ENCODE measurements at places on chromosomes 3 and 15.

GRCh38 chr3:38003371-38003816, 12.8 kb downstream of the VILL start:
- H3K36me3 ChIP-seq = peaks cover 27% of the 10 kb centered on the region
- DNase-seq = peak; percentile 35
- H3K27ac ChIP-seq = no peak overlapping the region

- H3K27ac ChIP-seq = no peak overlapping the region
- no peaks in the 10 kb centered on the region for H3K36me3 ChIP-seq
- H3K4me1 ChIP-seq = no peaks in the 10 kb centered on the region
- no peak overlapping the region for H3K4me3 ChIP-seq
- no peak for DNase-seq
Observed at GRCh38 chr3:100982710-100983109, 10.5 kb downstream of the ABI3BP start.

- H3K4me1 ChIP-seq = no peaks in the 10 kb centered on the region
- H3K4me3 ChIP-seq = no peak overlapping the region
- H3K36me3 ChIP-seq = no peaks in the 10 kb centered on the region
- no peak overlapping the region for H3K27ac ChIP-seq
- DNase-seq = no peak
- no peaks in the 10 kb centered on the region for H3K27me3 ChIP-seq
Observed at GRCh38 chr15:31857194-31857593, 173.1 kb upstream of the CHRNA7 start.

DNA sequence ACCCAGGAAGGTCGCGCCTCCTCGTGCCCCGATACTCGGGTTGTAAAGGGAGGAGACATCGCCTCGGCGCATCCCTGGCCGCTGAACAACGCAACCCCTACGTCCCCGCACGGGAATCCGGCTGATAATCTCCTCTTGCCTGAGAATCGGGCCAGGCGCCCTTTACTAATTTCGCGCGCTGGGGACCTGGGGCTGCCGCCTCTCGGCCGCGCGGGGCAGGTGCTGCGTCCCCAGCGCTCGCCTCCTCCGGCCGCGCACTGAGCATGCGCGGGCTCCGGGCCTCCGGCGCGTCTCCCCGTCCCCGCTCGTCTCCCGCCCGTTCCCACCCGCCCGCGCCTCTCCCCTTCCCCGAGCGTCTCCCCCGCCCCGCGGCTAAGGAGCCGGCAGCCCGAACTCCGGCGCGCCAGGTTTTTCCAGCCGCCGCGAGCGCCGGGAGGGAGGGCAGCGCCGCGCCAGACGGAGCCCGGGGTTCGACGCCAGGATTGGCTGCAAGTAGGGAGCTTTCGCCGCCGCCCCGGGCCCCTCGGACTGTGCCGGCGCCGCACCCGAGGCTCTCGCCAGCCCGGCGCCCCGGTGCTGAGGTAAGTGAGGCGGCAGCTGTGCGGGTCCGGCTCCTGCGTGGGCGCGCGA, at the start of gene CNTN4:
TSS of gene CNTN4 (plus strand) at position 469 of the 630 bp plus-strand sequence.
- H3K36me3 ChIP-seq = no peaks in the 10 kb centered on the region
- no peaks in the 10 kb centered on the region for H3K4me1 ChIP-seq
- no peak within 1 kb of the TSS for H3K27ac ChIP-seq
- no peak within 1 kb of the TSS for H3K4me3 ChIP-seq
- DNase-seq = no peak

DNA sequence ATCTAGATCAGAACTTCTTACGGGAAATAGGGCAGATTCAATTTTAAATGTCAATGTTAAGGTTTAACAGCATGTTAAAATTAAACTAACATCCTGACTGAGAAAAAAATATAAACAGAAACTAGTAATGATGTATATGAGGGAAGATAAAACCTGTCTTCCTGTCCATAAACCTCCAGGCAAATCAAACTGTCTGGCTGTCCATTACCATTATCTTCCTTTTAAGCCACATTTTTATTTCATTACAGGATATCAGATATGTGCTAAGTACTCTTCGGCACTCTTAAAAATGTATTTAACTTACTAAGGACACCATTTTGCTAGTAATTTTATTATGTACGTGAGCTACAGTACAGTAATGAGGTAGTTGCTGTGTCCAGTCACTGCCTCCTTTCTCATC, 1461.7 kb upstream of the ALCAM start:
- no peaks in the 10 kb centered on the region for H3K36me3 ChIP-seq
- H3K4me1 ChIP-seq = no peaks in the 10 kb centered on the region
- no peak overlapping the region for H3K4me3 ChIP-seq
- H3K27ac ChIP-seq = no peak overlapping the region
- no peak for DNase-seq
- no peaks in the 10 kb centered on the region for H3K27me3 ChIP-seq

- H3K4me1 ChIP-seq = no peaks in the 10 kb centered on the region
- H3K27me3 ChIP-seq = no peaks in the 10 kb centered on the region
- no peak for DNase-seq
- H3K36me3 ChIP-seq = no peaks in the 10 kb centered on the region
- no peak overlapping the region for H3K27ac ChIP-seq
- no peak overlapping the region for H3K4me3 ChIP-seq
Observed at GRCh38 chr3:140344601-140345205, 333.2 kb upstream of the TRIM42 start.

- no peak overlapping the region for H3K4me3 ChIP-seq
- no peak for DNase-seq
- no peak overlapping the region for H3K27ac ChIP-seq
- peaks cover 3% of the 10 kb centered on the region for H3K4me1 ChIP-seq
- peaks cover 2% of the 10 kb centered on the region for H3K27me3 ChIP-seq
Observed at GRCh38 chr3:149571381-149571780, 86.4 kb downstream of the WWTR1 start.

DNA sequence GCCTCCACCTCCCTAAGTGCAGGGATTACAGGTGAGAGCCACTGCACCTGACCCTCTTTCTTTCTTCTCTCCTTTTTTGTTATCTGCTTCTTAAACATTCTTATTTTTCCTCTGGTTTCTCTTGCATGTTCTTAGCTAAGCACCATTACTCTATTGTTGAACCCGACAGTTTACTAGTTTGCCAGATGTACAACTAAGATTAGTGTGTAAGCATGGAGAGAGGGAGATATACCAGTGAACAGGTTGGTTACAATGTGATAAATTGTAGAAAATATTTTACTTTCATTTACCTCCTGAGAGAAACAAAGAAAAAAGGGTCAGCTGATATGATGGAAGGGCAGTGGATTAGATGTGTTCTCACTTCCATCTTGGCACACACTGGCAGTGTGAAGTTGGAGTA, 4.9 kb downstream of the HAUS2 start:
- H3K27ac ChIP-seq = no peak overlapping the region
- no peaks in the 10 kb centered on the region for H3K27me3 ChIP-seq
- peaks cover 20% of the 10 kb centered on the region for H3K4me1 ChIP-seq
- H3K36me3 ChIP-seq = peaks cover under 1% of the 10 kb centered on the region
- no peak for DNase-seq
- H3K4me3 ChIP-seq = no peak overlapping the region

- H3K36me3 ChIP-seq = peaks cover 4% of the 10 kb centered on the region
- DNase-seq = no peak
- H3K4me1 ChIP-seq = peaks cover 25% of the 10 kb centered on the region
Observed at GRCh38 chr3:71380096-71380495, 203.4 kb downstream of the FOXP1 start.

- H3K27ac ChIP-seq = peak overlapping the region; percentile 50
- peak overlapping the region; percentile 54 for H3K4me3 ChIP-seq
- peaks cover 28% of the 10 kb centered on the region for H3K4me1 ChIP-seq
- peaks cover 2% of the 10 kb centered on the region for H3K36me3 ChIP-seq
Observed at GRCh38 chr3:32245200-32245599, 6.7 kb downstream of the CMTM8 start.

- no peak overlapping the region for H3K27ac ChIP-seq
- no peak for DNase-seq
- no peaks in the 10 kb centered on the region for H3K4me1 ChIP-seq
- H3K36me3 ChIP-seq = no peaks in the 10 kb centered on the region
- no peaks in the 10 kb centered on the region for H3K27me3 ChIP-seq
Observed at GRCh38 chr3:7546253-7546652, 685.3 kb downstream of the GRM7 start.

- H3K4me3 ChIP-seq = no peak overlapping the region
- no peak overlapping the region for H3K27ac ChIP-seq
- no peaks in the 10 kb centered on the region for H3K4me1 ChIP-seq
Observed at GRCh38 chr3:54134713-54135112, 12.4 kb downstream of the CACNA2D3 start.

DNA sequence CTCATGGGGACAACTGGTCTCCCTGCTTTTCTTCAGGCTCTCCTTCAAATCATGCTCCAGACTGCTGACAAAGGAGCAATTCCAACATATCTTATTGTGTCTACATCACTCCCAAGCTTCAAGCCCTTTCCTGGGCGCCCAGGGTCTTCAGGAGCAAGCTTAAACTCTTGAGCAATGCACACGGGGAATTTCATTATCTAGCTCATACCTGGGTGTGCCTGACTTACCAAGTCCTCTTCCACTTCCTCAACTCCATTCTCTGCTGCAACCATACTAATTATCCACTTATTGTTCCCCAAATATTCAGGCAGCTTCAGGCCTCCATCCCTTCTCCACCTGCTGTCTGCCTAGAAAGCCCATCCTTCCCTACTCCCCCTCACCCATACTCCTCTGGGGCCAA, 50.6 kb downstream of the B3GNT5 start:
- no peaks in the 10 kb centered on the region for H3K4me1 ChIP-seq
- no peak overlapping the region for H3K4me3 ChIP-seq
- peaks cover 18% of the 10 kb centered on the region for H3K36me3 ChIP-seq
- no peaks in the 10 kb centered on the region for H3K27me3 ChIP-seq
- H3K27ac ChIP-seq = no peak overlapping the region

GRCh38 chr3:13579063-13579462, 30.1 kb downstream of the FBLN2 start:
- DNase-seq = no peak
- H3K4me3 ChIP-seq = no peak overlapping the region
- no peak overlapping the region for H3K27ac ChIP-seq
- no peaks in the 10 kb centered on the region for H3K36me3 ChIP-seq
- H3K27me3 ChIP-seq = no peaks in the 10 kb centered on the region

DNA sequence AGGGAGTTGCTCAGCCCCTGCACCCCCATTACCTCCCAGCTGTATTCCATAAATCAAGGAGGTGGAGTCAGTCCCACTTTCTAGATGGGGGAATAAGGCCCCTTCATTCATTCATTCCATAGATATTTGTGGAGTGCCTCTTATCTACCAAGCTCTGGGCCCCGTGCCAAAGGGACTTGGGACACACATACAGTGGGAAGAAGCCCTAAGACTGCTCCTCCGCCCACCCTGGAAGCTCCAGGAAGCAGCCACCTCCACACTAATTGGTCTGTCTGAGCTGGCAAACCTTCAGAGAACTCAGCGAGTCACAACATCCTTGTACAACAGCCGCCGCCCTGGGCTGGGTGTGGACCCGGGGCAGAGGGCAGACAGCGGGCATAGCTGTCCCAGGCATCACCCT, 6.4 kb downstream of the STRA6 start:
- no peaks in the 10 kb centered on the region for H3K36me3 ChIP-seq
- no peaks in the 10 kb centered on the region for H3K4me1 ChIP-seq
- no peak overlapping the region for H3K27ac ChIP-seq
- DNase-seq = peak; percentile 2
- no peak overlapping the region for H3K4me3 ChIP-seq
- H3K27me3 ChIP-seq = no peaks in the 10 kb centered on the region

- H3K27me3 ChIP-seq = peaks cover 15% of the 10 kb centered on the region
- no peaks in the 10 kb centered on the region for H3K36me3 ChIP-seq
- no peak overlapping the region for H3K4me3 ChIP-seq
- no peak for DNase-seq
Observed at GRCh38 chr15:66986951-66987350, 78.5 kb upstream of the SMAD3 start.

DNA sequence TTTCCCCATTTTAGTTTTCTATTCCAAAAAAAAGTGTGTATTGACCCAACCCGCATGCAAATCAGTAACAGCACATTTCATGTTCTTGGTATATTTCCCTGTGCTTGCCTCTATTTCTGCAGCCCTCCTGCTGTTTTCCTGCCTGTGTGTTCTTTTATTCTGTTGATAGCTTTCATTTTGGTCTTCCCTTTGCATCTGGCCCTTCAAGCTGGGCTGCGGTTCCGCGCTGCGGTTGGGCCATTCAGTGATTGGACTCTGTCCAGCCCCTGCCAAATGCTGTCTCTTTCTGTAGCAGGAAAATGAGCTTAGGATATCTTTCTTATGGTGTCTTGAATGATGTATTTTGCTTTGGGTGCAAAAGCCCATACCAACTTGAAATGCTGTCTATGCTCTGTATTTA, 49.9 kb downstream of the ZNF621 start:
- no peaks in the 10 kb centered on the region for H3K36me3 ChIP-seq
- H3K27ac ChIP-seq = no peak overlapping the region
- no peaks in the 10 kb centered on the region for H3K4me1 ChIP-seq
- no peak overlapping the region for H3K4me3 ChIP-seq
- peaks cover 4% of the 10 kb centered on the region for H3K27me3 ChIP-seq
- no peak for DNase-seq

GRCh38 chr3:86176445-86176784, 814.5 kb downstream of the VGLL3 start:
- no peak for DNase-seq
- no peaks in the 10 kb centered on the region for H3K36me3 ChIP-seq
- H3K4me1 ChIP-seq = no peaks in the 10 kb centered on the region
- no peak overlapping the region for H3K4me3 ChIP-seq
- no peak overlapping the region for H3K27ac ChIP-seq
- no peaks in the 10 kb centered on the region for H3K27me3 ChIP-seq

DNA sequence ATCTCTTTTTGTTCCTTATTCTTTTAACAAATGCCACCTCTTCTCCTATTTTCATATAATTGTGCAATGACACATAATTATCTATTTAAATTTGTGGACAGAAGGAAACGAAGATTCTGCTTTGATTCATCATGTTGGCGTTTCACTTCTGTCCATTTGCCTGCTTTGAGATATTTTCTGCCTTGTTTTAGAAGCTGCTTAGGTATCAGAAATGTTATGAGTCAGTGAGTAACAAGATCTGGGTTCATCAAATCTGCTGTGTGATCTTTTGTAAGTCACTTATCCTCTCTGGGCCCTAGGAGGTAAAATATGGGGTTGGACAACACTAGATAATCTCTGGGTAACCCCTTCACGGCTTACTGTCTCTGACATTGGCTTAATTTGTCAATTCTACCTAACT, 7.3 kb upstream of the MINDY4B start:
- no peak for DNase-seq
- no peaks in the 10 kb centered on the region for H3K4me1 ChIP-seq
- H3K36me3 ChIP-seq = no peaks in the 10 kb centered on the region
- no peak overlapping the region for H3K27ac ChIP-seq

- no peaks in the 10 kb centered on the region for H3K36me3 ChIP-seq
- no peak overlapping the region for H3K27ac ChIP-seq
- no peak for DNase-seq
- H3K4me3 ChIP-seq = no peak overlapping the region
Observed at GRCh38 chr15:53129121-53129904, 339.2 kb upstream of the ONECUT1 start.

DNA sequence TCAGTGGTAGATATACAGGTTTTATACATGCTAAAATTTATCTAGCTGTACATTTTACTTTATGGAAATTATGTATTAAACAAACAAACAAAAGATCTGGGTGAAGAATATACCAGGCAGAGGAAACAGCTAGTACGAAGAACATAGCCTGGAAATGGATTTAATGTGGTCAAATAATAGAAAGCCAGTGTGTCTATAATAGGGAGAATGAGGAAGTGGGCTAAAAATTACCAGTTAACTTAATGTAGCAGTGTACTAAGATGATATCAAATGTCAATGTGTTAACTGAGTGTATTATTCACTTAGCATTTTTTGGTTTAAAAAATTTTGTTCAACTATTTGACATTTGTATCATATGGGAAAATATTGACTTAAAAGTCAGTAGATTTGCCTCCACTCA, 22.8 kb upstream of the SLC15A2 start:
- H3K27me3 ChIP-seq = no peaks in the 10 kb centered on the region
- H3K36me3 ChIP-seq = no peaks in the 10 kb centered on the region
- no peak overlapping the region for H3K4me3 ChIP-seq
- no peak for DNase-seq

- no peaks in the 10 kb centered on the region for H3K4me1 ChIP-seq
- H3K36me3 ChIP-seq = no peaks in the 10 kb centered on the region
- peaks cover 4% of the 10 kb centered on the region for H3K27me3 ChIP-seq
Observed at GRCh38 chr15:26073430-26074333, 210.6 kb upstream of the ATP10A start.

Measured in CD4-positive, CD25-positive, alpha-beta regulatory T cell (primary cell).